ENCODE measurements at places on chromosomes 2 and 18.

DNA sequence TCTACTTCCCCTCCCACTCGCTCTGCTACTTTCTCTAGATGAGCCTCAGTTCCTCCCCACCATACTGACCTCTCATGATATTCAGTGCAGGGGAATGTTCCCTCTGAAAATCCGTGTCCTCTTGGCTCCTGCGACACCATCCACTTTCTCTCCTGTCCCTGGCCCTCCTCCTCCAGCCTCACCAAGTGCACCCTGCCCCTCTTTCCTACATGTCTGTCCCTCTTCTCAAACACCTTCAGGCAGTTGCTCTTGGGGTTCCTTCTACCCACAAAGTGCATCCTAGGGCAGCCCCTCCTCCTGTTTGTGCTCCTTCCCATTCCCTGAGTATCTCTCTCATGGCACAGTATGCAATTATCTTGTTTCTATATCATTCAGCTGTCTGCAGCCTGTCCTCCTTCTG is 246.4 kb upstream of the RAB6C start:
- no peak for DNase-seq

- no peak for DNase-seq
Observed at GRCh38 chr2:219687882-219688559, 60.6 kb downstream of the SLC4A3 start.

DNA sequence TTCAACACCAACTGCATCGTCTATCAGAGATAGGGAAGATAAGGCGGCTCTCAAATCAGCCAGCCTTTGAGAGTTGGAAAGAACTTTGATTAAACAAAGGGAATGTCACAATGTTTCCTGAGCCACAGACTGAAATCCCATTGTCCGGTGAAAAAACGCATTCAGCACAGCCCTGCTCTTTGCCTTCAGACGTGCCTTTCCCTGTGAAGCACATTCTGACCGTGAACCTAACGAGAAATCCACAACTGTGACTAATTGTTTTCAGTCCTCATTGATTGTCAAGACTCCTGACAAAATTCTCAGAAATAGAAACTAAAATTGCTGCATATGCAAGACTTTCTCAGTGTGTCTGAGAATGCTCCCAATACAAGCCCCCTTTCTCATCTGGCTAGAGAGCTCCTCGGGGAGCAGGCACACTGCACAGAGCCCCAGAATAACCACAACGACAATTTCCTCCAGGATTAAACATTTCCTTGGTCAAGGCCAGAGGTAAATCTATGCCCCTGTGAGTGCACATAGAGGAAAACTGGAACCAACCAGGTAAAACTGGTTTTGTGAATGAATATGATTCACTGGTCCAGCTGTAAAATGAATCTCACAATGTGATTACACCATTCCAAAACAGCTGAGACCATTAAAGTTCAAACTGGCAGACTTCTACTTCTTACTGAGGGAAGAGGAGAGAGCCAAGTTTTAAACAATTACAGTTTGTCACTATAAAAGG is 561.9 kb upstream of the ID2 start:
- DNase-seq: no peak

DNA sequence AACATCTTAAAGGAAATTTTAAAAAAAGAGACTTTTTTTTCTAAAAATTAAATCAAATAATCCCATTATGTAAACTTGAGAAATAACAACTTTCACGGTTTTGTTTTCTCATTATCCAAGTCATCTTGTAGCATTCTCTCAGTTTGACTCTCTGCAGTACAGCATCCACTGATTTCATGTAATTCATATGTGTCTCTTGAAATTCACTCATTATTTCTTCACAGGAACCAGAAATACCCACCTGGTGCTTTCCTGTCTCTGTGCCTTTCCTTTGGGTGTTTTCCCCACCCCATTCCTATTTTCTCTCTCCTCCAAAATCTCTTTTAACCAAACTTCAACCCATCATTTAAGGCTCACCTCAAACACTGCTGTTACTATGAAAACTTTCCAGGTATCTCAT is 116.1 kb upstream of the STK17B start:
- DNase-seq: no peak

DNA sequence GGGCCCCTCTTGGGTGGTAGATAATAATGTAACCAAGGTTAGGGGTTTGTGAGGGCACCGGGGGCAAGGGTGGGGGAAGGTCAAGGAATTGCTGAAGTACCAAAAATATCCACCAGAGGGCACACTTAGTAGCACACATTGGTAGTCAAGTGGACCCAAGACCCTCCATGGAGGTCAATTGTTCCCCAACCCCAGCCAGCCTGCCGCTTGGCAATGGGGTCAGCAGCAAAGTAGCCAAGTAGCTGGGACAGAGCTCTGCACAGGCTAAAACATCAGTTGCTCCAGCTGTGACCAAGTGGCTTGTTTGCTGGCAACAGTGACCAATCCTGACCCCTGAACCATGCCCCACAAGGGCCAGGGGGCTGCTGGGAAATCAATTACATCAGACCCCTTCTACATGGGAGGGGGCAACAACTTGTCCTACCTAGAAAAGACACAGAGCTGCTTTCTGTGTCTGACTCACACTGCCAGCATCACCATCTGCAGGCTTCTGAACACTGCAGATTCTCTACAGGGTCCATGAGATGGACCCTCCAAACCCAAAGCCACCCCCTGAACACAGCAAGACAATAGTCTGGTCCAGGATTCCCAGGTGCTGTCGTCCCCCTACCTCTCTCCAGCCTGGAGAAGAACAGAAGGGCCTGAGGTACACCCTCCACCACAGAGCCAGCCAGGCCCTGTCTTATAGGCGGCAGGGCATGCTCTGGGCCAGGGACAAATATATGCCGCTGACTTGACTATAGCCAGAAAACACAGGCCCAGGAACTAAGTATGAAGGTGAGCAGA is 76.0 kb downstream of the EMX1 start:
- no peak for DNase-seq

DNA sequence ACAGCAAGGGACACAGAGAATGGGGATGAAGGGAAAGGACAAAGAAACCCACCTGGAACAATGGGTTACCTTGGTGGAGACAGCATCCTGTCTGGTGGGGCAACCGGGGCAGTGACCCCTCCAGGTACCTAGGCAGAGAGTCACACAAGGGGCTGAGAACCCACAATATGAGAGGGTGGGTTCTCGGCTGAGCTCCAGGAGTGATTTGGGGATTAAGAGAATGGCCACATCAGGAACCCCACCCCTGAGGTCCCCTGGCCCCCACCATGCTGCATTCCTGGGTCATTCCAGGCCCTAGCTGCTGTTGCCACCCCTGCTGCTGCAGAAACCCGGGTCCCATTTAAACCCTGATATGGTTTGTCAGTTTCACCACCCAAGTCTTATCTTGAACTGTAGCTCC is 172.3 kb downstream of the RTP5 start:
- DNase-seq: no peak

DNA sequence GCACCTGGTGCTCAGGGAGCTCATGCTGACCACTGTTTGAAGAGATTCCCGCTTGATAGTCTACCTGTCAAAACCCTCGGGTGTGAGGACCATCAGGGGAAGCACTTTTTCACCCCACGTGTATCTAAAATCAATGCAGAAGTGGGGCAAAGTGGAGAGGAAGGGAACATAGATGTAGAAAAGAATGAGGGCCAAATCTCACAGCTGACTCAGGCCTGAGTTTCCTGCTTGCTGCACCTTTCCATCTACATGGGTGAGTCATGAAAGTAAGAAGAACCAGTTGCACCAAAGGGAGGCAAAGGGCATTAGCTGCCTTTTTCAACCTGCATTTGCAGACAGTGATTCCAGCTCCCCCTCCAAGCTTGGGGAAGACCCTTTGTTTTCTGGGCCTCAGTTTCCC is 100.2 kb upstream of the MYCN start:
- DNase-seq: no peak

DNA sequence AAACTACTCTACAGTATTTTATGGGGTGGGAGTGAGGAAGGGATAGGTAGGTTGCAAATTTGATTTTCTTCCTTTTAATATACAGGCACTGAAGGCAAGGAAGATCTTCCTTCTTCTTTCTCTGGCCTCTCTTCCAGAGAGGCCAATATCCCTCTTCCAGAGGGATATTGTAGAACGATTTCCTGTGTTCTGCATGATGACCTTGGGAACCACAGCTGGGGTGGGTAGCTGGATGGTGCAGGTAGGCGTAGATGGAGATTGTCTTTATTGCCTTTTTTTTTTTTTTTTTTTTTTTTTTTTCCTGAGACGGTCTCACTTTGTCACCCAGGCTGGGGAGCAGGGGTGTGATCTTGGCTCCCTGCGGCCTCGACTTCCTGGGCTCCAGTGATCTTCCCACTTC is 49.4 kb downstream of the GATA6 start:
- no peak for DNase-seq

- no peak for DNase-seq
Observed at GRCh38 chr2:40179801-40180200, 272.1 kb downstream of the SLC8A1 start.

GRCh38 chr2:203809084-203809521 is 58.5 kb upstream of the CTLA4 start:
- DNase-seq: no peak

All from activated CD4-positive, alpha-beta T cell treated with anti-CD3 and anti-CD28 coated beads for 1 hour (primary cell).